Activated CD4-positive, alpha-beta T cell treated with anti-CD3 and anti-CD28 coated beads, Interleukin-2, amount 50 U/mL, for 1 hour (primary cell): ENCODE measurements at places on chromosomes 5 and 9.

- no peak for DNase-seq
These were observed 3.8 kb upstream of the RASEF start for GRCh38 chr9:83066771-83067170.

DNA sequence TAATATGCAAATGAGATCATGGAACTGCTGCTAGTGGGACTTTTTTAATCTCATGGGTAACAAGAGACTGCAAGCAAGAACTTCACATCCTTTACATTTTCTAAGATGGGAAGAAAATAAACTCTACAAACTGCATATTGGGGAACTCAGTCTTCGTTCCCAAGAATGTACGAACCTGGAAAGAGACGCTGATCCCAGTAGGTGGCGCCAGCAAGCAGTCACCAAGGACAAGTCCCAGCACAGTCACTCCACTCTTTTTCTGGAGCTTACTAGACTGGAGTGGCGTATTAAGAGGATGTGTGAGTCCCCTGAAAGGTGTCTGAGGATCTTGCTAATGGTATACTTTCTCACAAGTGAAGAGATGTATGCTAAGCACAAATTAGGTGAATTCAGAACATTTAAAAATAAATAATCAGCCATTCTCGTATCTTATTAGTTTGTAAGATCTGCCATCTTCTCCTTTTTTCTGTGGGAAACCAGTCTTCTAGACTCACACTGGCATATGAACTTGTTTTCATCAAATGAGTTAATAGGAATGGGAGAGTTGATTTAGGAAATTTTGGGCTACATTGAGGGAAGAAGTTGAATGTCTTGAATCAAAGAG is 16.0 kb upstream of the PUM3 start:
- DNase-seq = peak; percentile 34

DNA sequence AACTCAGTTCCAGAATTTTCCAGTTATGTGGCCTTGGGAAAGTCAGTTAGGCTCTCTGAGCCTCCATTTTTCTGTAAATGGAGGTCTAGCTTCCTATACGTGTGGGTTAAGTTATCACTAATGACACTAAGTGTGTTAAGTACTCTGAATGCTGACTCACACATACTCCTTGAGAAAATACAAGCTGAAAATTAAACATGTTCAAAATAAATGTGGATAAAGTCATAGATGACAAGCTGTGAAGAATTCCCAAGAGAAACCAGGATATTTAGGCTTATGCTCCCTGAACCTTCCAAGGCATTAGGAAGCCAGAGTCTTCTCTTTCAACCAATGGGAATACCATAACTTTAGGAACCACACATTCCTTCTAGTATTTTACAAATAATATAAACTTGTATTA is 58.1 kb downstream of the ABCA1 start:
- no peak for DNase-seq

DNA sequence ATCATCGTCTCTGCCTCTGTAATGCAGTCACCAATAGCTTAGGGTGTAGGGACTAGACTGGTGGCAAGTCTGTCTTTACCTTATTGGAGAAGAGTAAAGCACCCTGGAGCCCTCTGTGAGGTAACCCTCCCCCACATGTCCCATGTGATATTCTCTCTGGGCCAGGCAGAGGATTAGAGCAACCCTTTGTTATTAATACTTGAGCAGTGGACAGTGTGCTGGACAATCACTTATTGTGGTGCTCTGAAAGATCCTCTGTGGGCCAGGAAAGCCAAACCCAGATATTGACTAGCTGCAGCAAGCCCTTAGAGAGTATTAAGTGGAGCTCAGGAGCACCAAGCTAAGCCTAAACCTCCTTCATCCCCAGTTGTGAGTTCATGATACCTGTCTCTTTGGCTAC is 139.7 kb upstream of the RUSC2 start:
- no peak for DNase-seq

- no peak for DNase-seq
These were observed 27.3 kb upstream of the TCOF1 start for GRCh38 chr5:150329881-150330876.

- DNase-seq = no peak
These were observed 31.2 kb upstream of the RAD23B start for GRCh38 chr9:107251756-107252322.

DNA sequence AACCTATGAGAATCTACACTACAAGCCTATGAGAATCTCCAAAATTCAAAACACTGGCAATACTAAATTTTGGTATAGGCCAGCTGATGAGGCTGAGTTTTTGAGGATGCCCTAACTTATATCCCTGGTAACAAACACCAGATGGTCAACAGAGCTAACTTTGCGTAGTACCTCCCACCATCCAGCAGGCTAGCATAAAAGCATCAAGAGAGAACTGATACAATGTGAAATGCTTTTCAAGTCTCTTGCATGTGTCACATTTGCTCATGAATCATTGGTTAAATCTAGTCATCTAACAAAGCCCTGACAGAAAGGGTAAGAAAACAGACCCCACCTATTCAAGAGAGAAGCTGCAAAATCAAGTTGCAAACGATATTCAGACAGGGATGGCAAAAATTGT is 1609.7 kb upstream of the CDH9 start:
- no peak for DNase-seq

GRCh38 chr9:114482593-114482992 is 22.7 kb downstream of the WHRN start:
- DNase-seq = no peak

GRCh38 chr9:38642951-38643814 is 22.8 kb upstream of the ANKRD18A start:
- DNase-seq = no peak

DNA sequence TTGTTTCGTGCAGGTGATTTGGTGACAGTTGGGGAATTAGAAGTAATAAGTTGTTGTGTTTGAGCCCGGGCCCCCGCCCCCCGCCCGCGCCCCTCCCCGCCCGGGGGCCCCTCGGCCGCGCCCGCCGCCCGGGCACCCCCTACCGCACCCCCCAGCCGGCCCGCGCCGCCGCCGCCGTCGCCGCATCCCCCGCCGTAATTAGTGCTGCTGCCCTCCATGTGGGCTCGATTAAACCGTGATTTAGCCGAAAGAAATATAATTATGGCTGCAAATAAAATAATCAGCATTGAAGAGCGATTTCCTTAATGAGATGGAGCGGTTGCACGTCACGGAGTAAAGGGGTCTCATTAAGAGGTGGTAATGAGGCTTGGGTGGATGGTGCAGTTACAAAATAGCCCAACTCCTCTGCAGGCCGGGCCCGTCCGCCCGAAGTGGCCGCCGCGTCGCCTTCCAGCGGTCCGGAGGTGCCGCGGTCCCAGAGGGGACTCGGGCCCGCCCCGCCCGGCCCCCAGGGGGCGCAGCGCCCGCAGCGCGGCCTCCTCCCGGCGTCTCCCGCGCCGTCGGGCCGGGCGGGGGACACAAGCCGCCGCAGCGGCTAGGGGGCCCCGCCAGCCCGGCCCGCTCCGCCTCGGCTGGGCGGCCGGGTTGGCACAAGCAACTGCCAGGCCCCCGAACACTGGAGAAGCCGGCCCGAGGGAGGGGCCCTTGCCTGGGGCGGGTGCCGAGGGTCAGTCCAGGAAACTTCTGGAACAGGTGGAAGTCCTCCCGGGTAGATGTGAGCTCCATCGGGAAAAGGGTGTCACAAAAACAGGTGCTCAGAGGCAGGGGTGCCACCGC is 6.9 kb upstream of the OTP start:
- peak; percentile 25 for DNase-seq

GRCh38 chr9:26357803-26358344 is 534.7 kb downstream of the CAAP1 start:
- DNase-seq = no peak

GRCh38 chr5:42784132-42784531 is 27.5 kb downstream of the CCDC152 start:
- no peak for DNase-seq

- DNase-seq = no peak
These were observed 64.6 kb upstream of the PPP2CA start for GRCh38 chr5:134290443-134290842.

GRCh38 chr9:89661391-89661949 is 56.7 kb downstream of the GADD45G start:
- no peak for DNase-seq

GRCh38 chr9:88810826-88811225 is 180.4 kb upstream of the S1PR3 start:
- no peak for DNase-seq

DNA sequence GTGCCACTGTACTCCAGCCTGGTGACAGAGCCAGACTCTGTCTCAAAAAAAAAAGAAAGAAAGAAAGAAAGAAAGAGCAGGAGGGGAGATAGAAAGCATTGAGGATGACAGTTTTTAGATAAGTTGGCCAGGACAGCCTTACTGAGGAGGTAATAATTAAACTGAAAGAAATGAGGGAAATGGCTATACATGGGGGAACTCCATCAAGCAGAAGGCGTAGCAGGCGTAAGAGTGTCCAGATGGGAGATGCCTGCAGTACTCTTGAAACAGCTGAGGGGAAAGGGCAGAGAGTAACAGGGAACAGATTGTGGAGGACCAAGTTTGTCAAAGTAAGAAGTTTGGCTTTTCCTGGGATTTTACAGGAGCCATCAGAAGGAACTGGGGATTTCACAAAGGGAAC is 57.5 kb downstream of the HMGCS1 start:
- no peak for DNase-seq

GRCh38 chr5:22109315-22109714 is 743.8 kb downstream of the CDH12 start:
- DNase-seq = no peak

- no peak for DNase-seq
These were observed 40.1 kb downstream of the SLC6A3 start for GRCh38 chr5:1405121-1405520.

DNA sequence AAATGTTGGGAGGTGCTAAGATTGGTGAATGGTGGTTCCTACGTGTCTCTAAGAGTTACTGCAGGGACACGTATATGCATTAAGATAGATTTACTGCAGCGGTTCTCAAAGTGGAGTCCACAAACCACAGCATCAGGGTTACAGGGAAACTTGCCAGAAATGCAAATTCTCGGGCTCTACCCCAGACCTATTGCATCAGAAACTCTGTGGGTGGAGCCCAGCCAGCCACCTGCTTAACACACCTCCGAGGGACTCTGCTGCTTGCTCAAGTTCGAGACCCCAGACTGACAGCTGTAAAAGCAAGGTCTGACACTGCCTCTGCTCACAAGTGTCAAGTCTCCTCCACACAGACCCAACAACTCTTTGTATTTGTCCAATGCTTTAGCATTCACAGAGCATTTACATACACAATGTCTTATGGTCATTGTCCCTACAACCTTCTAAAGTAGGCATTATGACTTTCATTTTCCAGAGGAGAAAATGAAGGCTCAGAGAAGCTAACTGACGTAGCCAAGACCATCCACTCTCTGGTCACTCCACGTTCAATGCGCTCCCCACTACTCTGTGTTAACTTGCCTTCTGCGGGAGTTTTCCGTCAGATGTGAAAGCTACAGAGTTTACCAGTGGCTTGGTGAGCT is 48.8 kb downstream of the HSD17B3 start:
- no peak for DNase-seq

DNA sequence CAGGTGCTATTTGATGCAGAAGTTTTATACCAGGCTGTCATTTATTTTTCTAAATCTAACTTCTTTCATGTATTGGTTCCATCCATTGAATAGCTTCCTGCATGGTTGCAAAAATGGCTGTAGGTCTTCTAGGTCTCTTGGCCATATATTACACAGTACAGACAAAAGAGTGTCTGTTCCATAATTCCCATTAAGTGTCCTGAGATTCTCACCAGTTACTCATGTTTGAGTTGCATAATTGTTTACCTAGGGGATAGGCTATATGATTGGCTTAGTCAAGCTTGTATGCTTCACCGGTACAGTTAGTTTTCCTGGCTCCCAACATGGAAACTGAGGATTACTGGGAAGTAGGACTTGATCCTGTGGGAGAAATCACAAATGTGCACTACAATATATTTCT is 399.4 kb upstream of the NUDT12 start:
- no peak for DNase-seq

GRCh38 chr5:110377943-110378342 is 348.5 kb downstream of the TMEM232 start:
- DNase-seq = no peak

- no peak for DNase-seq
These were observed 99.6 kb upstream of the SPEF2 start for GRCh38 chr5:35518104-35518503.

- DNase-seq = no peak
These were observed 22.4 kb downstream of the SPINK5 start for GRCh38 chr5:148085977-148086705.

GRCh38 chr5:14942212-14942611 is 70.6 kb upstream of the ANKH start:
- no peak for DNase-seq

DNA sequence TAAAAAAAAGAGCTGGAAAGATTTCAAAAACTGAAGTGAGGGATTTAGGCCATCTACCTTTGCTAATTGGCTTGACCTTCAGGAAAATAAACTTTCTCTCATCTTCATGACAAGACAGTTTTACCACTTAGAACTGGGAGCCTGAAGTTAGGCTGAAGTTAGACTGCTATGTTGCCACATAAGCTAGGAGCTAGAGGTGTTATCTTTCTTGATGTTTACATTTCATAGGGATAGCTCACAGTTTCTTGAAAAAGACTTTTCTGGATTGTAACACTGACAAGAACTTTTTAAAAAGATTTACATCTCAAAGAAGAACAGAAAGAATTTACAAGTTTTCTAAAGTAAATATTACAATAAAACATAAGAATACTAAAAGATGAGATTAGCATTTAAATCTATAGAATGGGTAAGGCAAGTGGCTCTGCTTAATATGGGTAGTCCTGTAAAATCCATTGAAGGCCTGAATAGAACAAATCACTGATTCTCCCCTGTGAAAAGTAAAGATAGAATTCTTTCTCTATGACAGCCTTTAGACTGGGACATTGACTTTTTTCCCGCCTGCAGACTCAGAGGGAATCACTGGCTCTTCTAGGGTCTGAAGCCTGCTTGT is 1665.4 kb upstream of the CDH9 start:
- no peak for DNase-seq

DNA sequence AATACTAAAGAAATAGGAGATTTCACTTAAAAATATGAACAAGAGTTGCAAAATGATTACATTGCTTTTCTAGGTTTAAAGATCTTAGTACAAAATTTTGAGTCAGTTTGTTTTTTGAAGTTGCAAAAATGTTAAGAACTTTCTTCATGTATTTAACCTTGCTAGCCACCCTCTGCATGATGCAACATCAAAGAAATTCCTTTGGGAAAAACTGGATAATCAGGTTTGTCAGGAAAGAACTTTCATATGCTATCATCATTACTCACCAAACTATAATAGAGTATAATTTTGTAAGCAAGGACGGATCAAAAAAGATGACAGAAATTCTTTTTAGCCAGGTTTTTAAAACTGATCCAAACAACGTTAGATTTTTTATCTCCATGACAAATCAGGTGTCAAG is 116.9 kb upstream of the MRPS30 start:
- DNase-seq = no peak
